ENCODE measurements at places on chromosomes 16 and 17.

- peak; percentile 34 for DNase-seq
These were observed 30.4 kb upstream of the NFAT5 start for GRCh38 chr16:69535123-69536050.

- DNase-seq, result no peak
These were observed 2.7 kb upstream of the BHLHA9 start for GRCh38 chr17:1267471-1267943.

GRCh38 chr17:47745037-47745380 lies 12.0 kb downstream of the TBX21 start:
- no peak for DNase-seq

GRCh38 chr17:76716146-76716838 lies 5.5 kb upstream of the MXRA7 start:
- DNase-seq, result peak; percentile 99

All from stromal cell of bone marrow (primary cell).